ENCODE measurements at places on chromosomes 2 and 18.
A peak's percentile ranks its signal among the peaks of the same experiment; 100 is the strongest.

DNA sequence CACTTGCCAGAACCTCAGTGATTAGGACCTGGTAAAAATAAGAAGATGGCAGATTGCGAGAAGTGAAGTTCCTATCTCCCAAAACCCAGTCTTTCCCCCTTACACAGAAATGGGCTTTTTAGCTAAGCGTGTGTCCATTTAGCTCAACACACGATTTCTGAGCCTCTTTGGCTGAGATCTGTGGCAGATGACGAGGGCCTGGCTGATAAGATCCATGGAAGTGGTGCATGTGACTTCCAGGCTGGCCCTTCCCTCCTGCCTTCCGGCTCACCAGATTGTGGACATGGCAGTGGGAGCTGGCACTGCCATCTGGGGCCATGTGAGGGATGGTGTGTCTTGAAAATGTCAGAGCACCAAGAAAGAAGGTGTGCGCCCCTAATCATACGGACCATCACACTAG, 41.0 kb upstream of the ZFP36L2 start:
- no peak for DNase-seq

DNA sequence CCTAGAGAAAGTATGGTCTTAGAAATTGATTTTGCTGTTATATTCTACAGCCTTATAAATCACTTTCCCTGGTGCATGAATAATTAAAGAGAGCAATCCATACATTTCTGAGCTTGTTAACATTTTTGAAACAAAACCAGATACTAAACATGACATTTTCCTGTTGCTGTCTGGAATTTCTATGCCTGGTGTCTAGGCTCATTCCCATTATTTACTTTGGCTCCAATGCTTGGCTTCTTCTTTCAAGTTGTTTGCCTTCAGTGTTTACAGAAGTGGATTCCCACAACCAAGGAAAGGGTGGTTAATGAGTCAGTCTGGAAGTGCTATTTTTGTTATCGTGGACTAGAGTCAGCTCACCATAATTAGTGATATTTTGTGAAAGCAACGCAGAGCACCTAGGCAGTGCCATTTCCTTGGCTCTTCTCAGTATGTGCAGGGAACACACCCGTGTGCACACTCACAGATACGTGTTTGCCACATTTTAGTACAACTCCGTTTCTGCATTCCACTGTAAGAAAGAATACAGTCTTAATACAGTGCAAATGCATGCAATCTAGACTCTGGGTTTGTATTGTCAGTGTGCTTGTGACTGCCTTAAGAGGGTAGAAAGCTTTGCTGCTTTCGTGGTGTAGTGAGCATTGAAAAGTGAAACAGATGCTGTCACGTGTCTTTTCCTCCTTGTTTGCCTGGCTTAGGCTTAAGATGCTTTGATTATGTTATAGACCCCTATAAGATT, 185.0 kb upstream of the RASGRP3 start:
- no peak for DNase-seq

- DNase-seq: no peak
Observed at GRCh38 chr18:39058386-39059000, 1492.9 kb upstream of the CELF4 start.

GRCh38 chr18:33532978-33533377, 45.0 kb upstream of the ASXL3 start:
- no peak for DNase-seq

DNA sequence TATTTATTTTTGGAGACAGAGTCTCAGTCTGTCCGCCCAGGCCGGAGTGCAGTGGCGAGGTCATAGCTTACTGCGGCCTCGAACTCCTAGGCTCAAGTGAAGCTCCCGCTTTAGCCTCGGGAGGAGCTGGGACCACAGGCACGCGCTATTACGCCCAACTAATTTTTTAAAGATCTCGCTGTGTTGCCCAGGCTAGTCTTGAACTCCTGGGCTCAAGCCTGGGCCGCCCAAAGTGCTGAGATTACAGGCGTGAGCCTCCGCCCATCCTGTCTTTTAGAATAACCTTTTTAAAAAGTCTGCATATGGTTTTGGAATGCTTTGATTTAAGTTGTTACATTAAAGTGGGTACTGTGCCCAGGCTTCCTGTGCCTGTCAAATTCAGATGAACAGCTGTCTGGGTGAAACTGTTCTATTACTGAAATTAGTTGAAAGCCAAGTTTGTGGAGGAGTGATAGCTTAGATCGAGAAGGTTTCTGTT, 944 bp downstream of the RAB3GAP1 start:
- no peak for DNase-seq

DNA sequence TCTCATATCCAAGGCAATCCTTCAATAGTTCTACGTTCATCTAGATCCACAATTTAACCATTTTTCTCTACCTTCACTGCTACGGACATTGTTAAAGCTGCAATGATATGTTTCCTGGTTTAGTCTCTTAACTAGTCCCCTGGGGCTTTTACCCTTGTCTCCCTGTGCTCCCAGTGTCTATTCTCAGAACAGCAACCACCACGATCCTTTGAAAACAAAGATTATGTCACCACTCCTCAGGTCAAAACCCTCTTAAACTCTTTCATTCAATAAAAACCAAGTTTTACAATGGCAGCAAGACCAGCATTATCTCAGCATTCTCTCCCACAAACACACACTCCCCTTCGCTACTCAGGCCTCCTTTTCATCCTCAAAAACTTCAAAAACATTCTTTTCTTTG, 298.2 kb upstream of the CHST9 start:
- DNase-seq: peak; percentile 13

GRCh38 chr2:81984969-81985637, 1680.6 kb upstream of the LRRTM1 start:
- no peak for DNase-seq

DNA sequence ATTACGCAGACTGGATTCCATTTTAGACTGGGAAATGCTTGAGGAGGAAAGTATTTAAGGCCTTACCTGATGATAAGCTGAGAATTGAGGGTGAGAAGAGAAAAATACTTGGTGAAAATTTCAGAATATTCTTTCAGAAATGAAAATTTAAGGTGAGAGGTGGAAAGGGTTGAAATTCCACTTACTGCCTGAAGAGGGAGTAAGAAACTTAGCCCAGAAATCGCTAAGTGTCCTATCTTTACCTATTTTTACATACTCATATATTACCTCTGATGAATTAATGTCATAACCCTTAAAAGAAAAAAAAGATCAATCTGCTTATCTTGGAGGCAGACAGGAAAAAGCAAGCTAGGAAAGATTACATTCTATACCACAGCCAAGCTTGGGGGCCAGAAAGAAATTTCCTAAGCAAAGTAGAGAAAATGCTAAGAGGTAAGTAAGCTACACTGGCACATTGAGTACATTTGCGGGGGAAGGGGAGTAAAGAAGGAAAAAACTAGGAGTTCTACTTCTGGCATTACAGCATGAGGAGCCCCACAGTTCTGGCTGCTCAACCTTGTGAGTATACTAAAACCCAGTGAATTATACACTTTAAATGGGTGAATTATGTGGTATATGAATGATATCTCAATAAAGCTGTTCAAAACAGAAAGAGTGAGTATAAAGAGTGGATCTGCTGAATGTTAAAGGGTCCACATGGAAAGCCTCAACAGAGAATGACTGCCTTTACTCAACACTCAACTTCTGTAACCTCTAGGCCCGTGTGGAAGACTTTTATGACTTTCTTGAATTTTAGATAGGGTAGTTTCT, 33.8 kb downstream of the SMC6 start:
- DNase-seq: peak; percentile 13

- DNase-seq: no peak
Observed at GRCh38 chr2:197159661-197160211, 150.8 kb downstream of the ANKRD44 start.

- peak; percentile 19 for DNase-seq
Observed at GRCh38 chr2:20179755-20180594, 45.0 kb downstream of the SDC1 start.

DNA sequence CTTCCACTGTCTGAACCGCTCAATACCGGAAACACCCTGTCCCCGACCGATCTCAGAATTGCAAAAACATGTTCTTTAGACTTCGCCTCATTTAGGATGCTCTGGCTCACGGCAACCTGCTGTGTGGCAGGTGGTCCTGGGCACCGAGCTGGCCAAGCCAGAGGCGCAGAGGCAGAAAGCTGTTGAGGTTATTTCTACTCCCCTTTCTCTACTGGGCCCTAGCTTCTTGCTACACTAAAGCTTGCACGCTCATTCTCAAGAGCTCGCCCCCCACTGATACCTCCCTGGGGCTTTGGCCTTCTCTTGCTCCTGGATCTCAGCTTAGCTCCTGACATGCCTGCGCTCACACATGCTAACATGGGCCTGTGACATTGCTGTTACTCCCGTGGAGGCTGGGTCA, 417.4 kb downstream of the LPIN1 start:
- no peak for DNase-seq

DNA sequence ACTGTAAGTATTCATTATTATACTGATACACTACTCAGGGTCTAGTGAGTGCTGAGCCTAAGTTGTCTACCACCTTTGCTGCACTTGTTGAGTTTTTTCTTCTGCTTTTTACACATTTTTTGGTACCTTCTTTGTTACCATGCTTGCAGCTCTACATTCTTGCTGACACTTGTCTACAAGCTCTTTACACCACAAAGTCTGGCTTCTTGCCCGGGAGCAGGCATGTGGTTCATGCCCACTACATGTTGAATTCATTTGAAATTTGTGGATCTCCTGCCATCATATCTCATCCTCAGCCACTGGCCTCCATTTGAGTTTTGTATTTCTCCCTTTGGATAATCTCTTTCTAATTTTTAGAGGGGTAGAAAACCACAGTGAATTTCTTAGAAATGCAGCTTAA, 29.9 kb downstream of the IL18R1 start:
- no peak for DNase-seq

- no peak for DNase-seq
Observed at GRCh38 chr2:113376253-113376912, 61.1 kb upstream of the ZNG1B start.

GRCh38 chr2:176187899-176188773, at the start of gene HOXD1:
Gene HOXD1, plus strand, starts transcription at chr2:176188668. Its CDS starts 134 bp downstream, at chr2:176188802.
- peak; percentile 75 for DNase-seq

DNA sequence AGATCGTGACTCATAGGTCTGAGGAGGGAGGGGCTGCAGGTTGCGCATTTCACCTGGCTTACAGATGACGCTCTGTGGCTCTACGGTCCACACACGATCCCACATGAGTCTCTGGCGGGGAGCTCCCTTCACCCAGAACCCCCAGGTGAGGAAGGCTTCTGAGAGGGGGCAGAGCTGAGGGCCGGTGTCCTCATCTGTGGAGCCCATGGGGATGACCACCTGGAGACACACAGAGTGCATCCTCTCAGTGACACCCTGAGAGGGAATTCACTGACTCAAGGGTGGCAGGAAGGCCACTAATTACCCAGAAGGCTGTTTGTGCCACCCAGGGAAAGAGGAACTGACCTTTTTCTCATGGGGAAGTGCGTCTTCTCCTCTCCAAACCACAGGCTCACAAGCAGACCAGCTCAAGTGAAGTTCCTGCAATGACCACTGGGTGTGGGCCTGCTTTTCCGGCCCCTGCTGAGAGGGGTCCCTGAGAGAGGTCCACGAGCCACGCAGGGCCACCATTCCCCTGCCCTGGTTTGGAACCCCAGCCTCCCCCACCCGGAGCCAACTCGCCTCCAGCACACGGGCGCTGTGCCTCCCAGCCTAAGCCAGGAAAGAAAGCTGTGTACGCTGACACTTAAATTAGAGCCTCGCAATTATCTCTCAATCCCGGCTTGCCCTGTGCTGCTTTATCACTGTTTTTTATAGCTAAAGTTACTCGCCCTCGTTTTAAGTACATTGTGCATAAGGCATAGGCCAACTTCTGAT, 114.1 kb downstream of the BCL11A start:
- DNase-seq: no peak

DNA sequence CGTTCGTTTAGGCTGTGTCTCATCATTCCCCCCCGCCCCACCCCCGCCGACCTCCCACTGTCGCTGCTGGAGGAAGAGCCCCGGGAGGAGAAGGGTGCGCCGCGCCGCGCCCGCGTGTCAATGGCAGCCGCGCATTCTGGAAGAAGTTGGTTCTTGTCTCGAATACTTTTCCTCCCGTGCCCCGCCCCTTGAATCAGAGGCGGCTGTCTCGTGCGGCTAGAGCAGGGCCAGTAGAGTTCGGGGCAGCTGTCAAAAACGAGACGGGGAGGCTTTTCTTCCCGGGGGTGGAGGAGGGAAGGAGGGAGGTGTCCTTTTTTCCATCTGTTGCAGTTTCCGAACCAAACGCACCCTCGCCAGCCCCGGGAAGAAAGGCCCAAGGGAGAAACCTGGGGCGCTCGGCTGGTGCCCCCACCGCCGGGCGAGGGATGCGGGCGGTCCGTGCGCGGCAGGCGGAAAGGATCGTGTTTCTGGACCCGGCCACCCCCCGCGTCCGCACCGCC, 410 bp upstream of the TGIF1 start:
- peak; percentile 64 for DNase-seq

DNA sequence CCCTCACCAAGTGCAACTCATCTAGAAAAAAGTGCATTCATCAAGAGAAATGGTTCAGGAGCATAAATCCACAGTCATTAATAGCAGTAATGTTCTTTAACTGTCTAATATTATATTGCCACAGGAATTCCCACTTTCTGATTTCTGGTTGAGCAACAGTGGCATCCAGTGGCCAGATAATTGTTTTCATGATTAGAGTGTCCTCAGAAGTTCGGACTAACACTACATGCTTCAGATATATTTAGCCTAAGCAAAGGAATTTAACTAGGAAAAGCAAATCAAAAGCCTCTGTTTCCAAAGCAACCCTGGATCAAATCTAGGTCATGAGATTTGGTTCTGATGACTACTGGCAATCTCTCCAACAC, 9.8 kb upstream of the ERBB4 start:
- peak; percentile 79 for DNase-seq

GRCh38 chr2:237627441-237628246, at the start of gene LRRFIP1:
Gene LRRFIP1, plus strand, starts transcription at chr2:237627587. Its CDS starts 58 bp downstream, at chr2:237627645.
- no peak for DNase-seq

GRCh38 chr2:101881131-101881530, 110.6 kb upstream of the IL1R2 start:
- no peak for DNase-seq

DNA sequence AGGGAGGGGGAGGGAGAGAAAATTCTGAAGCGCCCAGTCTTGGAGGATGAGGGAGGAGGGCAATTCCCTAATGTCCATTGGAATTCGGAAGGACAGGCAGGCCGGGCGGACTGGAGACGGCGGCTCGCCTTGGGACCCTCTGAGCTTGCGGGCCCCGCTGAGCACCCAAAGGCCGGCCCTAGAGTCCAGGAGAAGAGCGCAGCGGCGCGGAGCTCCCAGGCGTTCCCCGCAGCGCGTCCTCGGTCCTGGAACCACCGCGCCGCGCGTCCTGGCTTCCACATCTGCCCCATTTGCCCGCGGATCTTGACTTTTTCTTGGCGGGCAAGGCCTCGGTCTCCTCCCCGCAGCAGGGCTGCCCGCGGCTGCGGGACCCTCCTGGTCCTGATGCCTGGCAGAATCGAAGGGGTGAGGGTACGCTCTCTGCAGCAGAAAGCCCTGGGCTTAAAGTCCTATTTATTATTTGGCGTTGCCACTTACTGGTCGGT, 675 bp upstream of the MLPH start:
- DNase-seq: no peak

DNA sequence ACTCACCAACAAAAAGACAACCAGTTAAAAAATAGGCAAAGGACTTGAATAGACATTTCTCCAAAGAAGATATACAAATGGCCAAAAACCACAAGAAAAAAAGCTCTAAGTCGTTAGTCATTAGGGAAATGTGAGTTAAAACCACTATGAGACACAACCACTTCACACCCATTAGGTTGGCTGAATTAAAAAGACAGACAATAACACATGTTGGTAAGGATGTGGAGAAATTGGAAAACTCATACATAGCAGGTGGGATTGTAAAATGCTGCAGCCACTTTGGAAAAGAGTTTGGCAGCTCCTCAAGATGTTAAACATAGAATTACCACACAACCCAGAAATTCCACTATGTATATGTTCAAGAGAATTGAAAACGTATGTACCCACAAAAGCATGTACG, 117.6 kb upstream of the SPATS2L start:
- DNase-seq: no peak

All from NCI-H526 treated with DMSO at 0.1 percent for 48 hours (cell line).